ENCODE measurements at places on chromosomes 16 and 17.

DNA sequence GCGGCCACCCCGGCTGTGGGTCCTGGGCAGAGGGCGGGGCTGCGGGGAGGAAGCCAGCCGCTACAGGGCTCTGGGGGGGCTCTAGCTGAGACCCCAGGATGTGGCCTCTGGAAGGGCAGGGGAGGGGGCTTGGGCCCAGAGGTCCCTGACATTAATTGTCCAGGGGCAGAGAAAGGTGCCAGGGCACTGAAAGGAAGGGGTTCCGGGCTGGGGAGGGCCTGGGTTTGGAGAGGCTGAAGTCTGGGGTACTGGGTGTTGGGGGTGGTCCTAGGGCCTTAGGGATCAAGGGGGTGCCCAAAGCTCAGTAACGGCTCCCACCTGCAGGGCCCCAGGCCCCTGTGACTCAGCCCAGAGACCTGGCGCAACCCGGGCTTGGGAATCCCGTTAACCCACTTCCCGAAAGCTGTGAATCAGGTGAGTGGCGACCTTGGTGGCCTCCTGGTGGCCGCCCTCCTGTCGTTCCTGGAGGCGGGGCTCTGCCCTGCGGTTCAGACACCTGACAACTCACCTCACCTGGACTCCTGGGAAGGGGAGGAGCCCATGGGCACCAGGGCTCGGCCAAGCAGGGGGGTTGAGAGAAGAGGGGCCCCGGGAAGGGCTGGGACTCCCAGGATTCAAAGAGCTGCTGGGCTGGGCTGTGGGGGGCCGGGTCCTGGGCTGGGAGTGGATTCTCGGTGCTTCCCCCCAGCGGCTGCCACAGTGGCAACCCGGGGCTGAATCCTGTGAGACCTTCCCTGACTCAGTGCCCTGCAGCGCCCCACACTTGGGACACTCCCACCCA is 465 bp upstream of the PRSS22 start:
- DNase-seq = no peak

DNA sequence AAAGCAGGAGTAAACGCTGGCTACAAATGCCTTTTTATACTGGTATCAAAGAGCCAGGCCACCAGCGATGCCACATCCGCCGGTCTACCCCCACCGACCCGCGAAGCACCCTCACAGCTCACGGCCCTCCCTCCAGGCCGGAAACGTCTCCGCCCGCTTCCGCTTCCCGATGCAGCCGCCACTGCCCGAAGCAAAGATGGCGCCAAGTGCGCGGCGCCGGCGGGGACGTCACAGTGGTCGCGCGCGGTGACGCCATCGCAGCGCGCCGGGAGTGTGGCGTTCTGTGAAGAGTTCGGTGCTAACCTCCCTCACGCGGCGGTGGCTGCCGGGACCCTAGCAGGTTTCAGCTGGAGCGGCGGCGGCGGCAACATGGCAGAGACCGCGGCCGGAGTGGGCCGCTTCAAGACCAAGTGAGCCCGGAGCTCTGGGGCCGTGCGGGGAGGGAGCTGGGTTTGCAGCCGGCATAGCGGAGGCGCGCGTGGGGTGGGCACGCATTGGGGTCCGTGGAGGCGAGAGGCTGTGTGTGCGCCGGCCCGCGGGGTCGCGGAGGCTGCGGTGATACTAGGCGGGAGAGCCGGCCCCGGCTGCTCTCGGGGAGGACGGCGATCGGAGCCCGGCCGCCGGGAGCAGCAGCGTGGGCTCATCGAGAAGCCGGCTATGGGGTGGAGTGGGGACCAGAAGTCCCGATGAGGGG is at the start of gene TBL3:
TSS of gene TBL3 (plus strand) at position 258 of the 694 bp plus-strand sequence. CDS start at position 370, 112 bp downstream.
- peak; percentile 87 for DNase-seq

GRCh38 chr17:58224315-58224714 is 5.3 kb upstream of the MKS1 start:
- DNase-seq = no peak

- no peak for DNase-seq
Measured at GRCh38 chr17:9684955-9685621, 39.8 kb downstream of the USP43 start.

DNA sequence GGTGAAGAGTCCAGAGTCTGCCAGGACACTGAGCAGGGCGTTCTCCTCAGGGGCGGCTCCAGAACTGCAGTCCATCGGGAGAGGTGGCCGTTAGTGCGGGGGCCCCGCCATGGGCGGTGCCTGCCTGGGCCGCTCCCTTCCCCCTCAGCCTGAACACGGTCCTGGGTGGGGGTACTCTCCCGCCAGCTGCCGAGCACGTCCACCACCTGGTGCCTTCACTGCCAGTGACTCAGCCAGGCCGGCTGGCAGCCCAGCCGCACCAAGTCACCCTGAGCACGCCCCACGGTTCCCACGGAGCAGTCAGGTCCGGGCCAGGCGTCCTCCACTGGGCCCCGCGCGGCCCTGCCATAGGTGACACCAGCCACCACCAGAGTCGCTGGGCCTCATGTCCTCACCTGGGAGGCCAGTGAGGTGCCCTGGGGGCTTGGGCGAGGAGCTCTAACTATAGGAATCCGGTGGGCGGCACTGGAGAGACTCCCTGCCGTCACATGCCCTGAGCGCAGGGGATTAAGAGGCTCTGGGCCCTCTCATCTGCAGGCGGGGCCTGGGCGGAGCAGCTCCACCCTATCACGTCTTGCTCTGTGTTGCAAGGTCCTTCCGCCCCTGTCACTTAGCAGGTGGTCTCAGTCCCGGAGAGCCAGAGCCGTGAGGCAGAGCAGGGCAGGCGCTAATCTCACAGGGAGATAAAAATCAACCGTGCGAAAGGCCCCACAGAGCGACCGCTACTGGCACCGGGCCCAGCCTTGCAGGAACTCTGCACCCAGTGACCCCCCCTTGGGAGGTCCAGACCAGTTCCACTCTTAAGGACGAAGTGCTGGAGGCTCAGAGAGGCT is 14.3 kb downstream of the PIEZO1 start:
- DNase-seq = peak; percentile 88

GRCh38 chr16:84941921-84942320 is 69.4 kb downstream of the ZDHHC7 start:
- no peak for DNase-seq

- DNase-seq = no peak
Measured at GRCh38 chr16:77414752-77415231, 20.0 kb downstream of the ADAMTS18 start.

GRCh38 chr17:76504117-76504516 is 2.9 kb upstream of the RHBDF2 start:
- no peak for DNase-seq

DNA sequence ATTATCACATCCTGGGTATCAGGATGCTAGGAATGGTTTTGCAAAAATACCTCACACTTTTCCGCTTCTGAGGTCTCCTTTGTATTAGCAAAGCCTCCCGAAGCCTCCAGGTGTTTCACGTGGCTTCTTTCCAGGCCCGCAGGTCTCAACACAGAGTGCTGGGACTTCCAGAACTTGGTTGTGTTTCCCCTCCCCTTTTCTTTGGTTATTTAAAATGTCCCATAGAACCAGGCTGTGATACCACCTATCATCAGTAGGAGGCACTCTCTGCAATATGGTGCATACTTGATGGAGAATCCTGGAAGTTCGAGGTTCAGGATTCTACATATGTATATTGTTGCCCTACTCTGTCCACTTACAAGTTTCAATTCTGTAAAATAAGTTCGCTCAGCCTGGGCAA is 28.8 kb downstream of the ATP2C2 start:
- no peak for DNase-seq

- no peak for DNase-seq
Measured at GRCh38 chr17:58007781-58008706, 998 bp upstream of the SRSF1 start.

DNA sequence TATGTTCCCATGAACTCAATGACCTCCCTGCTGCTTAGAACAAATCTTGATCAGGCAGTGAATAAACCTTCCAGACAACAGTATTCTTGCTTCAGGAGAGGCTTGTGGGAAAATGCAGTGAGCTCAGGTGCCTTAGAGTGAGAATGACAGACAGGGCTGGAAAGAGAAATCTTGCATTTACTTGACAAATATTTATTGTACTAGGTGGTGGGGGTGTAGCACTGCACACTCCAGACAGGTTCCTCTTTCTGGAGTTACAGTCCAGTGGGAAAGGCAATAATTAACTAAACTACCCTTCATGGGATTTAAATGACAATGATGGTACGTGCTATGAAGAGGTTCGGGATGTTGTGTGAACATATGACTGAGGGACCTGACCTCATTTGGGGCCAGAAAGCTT is 182.9 kb downstream of the SHISA9 start:
- no peak for DNase-seq

DNA sequence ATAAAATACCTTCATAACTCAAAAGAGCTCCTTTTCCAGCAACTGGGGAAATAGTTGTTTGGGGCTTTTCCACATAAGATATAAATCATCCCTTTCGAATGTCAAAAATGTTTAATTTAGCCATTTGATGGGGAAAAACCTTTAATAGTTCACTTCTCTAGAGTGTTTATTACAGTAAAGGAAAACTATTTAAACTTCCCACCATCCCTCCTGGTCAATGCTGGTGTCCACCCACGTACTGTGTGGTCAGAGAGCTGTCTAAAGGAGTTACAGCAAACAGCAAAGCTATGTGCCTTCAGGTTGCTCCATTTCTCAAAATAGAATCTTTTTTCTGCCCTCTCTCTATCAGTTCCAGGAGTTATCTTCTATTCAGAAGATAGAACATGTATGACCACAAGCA is 33.5 kb downstream of the KANSL1 start:
- DNase-seq = no peak

GRCh38 chr16:21590796-21591195 is 8.6 kb upstream of the METTL9 start:
- DNase-seq = no peak

- DNase-seq = no peak
Measured at GRCh38 chr17:56936697-56937322, 23.0 kb upstream of the TRIM25 start.

DNA sequence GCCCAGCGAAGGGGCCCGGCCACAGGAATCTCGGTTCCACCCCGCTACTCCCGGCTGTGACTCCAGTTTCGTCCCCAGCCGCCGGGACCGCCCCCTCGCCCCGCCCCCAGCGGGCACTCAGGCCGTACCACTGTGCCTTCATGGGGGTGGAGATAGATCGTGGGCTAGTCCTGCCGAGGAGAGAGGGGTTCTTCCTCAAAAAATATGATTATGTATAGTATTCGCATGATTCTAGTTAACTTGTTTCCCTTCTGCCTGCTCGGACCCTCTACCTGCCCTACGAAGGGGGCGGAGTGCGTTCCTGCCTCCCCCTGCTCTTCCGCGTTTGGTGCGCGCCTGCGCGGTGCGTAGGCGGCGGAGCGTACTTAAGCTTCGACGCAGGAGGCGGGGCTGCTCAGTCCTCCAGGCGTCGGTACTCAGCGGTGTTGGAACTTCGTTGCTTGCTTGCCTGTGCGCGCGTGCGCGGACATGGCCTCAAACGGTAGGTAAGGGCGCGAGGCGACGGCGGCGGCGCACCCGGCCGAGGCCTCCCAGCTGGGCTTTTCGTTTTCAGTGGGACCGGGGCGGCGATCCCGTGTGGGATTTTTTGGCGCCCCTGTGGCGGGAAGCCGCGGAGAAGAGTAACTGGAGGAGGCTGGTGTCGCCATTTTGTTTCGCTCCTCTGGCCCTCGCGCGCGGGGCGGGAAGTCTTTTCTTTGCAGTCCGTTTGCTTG is at the start of gene FUS:
TSS of gene FUS (plus strand) at position 393 of the 713 bp plus-strand sequence. CDS start at position 469, 76 bp downstream.
- peak; percentile 95 for DNase-seq

GRCh38 chr16:726188-726437 is 130 bp downstream of the CCDC78 start:
- no peak for DNase-seq

DNA sequence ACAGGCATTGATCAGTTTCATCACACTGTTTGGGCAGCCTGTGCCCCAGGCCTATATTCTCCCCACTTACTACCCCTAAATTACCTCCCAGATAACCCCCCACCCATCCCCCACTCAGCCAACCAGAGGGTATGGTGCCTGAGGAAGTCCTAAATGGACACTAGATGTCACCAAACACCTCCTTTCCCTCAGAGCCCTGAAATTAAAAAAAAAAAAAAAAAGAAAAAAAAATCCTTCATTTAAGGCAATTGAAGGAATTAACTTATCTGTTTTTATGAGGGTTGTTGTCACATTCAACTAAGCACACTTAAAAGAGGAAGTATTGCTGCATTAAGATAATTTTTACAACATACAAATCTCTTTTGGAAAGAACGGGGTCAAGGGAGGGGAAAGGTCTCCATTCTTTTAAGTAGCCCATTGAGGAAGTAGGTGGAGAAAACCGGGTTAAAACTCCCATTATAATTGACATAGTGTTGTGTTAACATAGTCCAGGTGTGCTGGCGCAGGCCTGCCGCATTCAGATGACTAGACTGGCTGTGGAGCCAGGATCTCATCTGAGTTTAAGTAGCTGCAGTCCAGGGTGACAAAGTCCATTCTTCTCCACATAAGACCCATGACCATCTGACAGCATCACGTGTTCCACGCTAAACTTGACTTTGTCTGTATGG is 46.3 kb downstream of the SNX11 start:
- peak; percentile 12 for DNase-seq

GRCh38 chr16:5993356-5993755 is 895.8 kb upstream of the EEF2KMT start:
- DNase-seq = no peak

- DNase-seq = no peak
Measured at GRCh38 chr17:7816926-7817642, 16.9 kb upstream of the KDM6B start.

DNA sequence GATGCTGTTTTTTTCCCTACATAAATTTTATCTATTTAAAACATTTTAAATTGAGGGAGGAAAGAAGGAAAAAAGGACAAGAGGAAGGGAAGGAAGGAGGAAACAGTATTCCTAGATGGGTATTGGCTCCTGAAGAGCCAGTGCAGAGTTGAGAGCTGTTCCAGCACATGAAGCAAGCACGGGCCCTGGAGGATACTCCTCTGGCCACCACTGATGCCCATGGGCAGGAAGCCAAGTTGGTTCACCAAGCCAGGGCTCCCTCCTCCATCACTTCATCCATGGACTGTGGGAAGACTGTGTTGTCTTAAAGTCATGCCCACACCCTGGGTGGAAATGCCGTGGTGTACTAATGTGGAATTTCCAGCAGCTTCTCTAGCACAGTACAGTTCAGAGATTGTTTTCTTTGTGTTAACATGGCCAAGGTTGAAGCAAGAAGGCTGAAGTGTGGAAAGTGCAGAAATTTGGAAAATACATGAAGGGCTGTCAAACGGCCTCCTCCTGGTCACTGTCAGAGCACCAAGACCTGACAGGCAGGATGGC is 23.9 kb upstream of the NOS2 start:
- no peak for DNase-seq

- no peak for DNase-seq
Measured at GRCh38 chr16:27761816-27762215, 211.9 kb downstream of the KATNIP start.

- DNase-seq = no peak
Measured at GRCh38 chr16:3601614-3602319, 9.6 kb downstream of the SLX4 start.

DNA sequence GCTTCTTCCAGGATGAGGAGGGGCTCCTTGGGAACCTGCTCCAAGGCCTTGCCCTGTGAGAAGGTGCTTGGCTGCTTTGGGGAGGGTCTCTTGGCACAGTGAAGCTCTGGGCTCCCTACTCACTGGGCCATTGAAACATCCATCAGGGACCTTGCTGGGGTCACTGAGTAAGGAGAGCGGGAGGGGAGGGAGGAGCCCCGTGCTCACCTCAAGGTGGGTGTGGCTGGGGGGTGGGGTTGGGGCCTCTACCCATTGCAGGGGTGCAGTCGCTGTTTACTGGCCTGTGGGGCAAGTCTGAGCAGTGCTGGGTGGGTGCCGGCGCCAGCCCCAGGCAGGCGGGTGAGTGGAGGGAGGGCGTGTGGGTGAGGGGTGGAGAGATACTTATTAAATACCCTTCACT is 9.9 kb downstream of the TNS4 start:
- no peak for DNase-seq
